ENCODE measurements at places on chromosomes 2 and 18.

GRCh38 chr2:176491172-176491904, 222.1 kb downstream of the MTX2 start:
- no peak for DNase-seq

- DNase-seq: no peak
Measured at GRCh38 chr2:18546567-18546966, 13.9 kb downstream of the RDH14 start.

DNA sequence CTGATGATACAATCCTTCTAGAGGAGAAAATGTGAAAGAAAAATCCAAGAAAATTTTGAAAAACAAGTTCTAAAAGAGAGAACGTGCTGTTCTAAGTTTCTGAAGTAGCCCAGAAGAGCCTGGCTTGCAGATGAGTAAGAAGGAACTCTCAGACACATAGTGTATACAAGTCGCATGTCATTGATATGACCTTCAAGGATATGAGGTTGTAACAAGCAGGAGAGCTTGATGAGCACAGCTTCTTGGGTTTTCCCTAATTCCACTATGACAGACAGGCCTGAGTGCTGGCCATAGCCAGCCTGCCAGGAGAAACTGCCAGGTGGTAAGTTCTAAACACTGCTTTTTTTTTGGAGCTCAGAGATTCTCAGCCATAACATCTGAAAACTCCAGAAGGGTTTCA, 235.7 kb upstream of the SIX2 start:
- DNase-seq: no peak

DNA sequence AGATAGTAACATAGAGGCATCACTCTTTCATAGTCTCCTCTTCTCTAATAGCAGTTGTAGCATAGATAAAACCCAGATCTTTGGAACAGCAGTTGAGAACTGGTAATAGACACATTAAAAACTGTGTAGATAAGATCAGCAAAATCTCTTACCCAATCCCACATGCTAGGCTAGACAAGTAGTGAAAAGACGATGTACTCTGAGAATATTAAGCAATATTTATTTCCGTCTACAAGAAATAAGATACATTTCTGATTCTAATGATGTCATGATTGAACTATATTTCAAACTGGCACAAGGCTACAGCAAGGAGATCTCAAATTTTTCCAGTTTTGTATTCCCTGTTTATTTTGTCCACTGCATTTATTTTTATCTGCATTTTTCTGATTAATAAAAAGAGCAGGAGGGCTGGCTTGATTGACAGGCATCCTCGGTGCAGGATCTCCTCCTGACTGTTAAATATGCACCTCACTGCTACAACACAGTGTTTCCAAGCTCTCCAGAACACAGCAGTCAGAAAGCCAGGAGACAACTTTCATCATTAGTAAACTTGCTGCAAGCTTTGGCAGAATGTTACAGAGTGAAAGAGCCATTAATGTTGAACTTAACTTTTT, 73.3 kb upstream of the ATIC start:
- DNase-seq: no peak

DNA sequence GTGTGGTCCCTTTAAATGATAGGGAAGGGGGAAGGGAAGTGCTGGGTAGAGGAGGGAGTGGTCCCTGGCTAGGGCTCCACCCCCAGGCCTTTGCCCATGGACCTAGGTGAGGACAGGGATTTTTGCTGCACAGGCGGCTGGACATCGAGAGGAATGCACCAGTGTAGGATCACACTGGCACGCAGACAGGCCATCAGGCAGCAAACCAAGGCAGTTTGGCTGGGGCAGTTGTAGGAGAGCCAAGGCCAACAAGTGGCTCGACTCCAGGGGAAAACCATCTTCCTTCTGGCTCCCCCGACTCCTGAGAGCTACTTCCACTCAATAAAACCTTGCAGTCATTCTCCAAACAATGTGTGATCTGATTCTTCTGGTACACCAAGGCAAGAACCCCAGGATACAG, 402.0 kb upstream of the LRRTM1 start:
- DNase-seq: no peak

- no peak for DNase-seq
Measured at GRCh38 chr2:219279916-219280516, 850 bp downstream of the DNAJB2 start.

DNA sequence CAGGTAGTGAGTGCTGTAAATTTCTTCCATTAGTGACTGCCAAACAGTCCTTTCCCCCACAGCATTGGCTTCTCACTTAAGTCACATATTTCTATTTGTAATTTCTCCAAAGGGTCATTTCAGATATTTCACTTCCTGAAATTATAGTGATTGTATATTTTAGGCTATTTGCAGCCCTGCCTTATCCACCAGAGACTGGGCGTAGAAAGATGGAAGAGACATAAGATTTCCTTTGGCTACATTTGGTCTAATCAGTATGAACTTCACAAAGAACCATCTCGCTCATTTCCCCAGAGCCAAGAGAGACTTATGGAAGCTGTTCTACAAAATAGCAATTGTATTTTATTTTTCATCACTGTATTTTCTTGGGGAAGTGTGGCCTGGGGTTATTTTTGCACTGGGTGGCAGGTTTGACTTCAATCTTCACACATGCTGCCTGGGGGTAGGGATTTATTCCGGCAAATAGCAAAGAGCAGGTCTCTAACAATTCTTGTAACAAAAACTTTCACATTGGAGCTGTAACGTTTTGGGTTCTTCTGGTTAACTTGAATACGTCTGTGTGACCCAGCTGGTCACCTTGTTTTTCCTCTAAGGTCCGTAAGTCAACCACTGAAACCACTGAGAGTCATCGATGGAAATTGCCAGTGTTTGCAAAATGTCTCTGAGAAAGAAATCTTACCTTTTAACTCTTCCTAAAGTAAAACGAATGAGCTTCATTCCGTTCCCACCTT, 170.6 kb upstream of the SERPINE2 start:
- DNase-seq: no peak

- no peak for DNase-seq
Measured at GRCh38 chr2:26185954-26186770, 13.3 kb downstream of the GAREM2 start.

- DNase-seq: no peak
Measured at GRCh38 chr2:171432206-171432968, 1.4 kb downstream of the METTL8 start.

- DNase-seq: no peak
Measured at GRCh38 chr2:241110607-241111439, 8.7 kb upstream of the MTERF4 start.

GRCh38 chr18:46917803-46918600, 600 bp downstream of the KATNAL2 start:
- no peak for DNase-seq

- no peak for DNase-seq
Measured at GRCh38 chr2:206979922-206980321, 40.6 kb downstream of the CPO start.

GRCh38 chr18:76978616-76979015, 154.0 kb downstream of the MBP start:
- no peak for DNase-seq

GRCh38 chr18:22169011-22169888, at the start of gene GATA6:
GATA6 (plus strand) TSS chr18:22169589; CDS start chr18:22171145, 1,556 bp downstream.
- DNase-seq: no peak

GRCh38 chr2:130837175-130837810, 579 bp downstream of the ARHGEF4 start:
- no peak for DNase-seq

- no peak for DNase-seq
Measured at GRCh38 chr2:4678927-4679326, 975.6 kb downstream of the DCDC2C start.

DNA sequence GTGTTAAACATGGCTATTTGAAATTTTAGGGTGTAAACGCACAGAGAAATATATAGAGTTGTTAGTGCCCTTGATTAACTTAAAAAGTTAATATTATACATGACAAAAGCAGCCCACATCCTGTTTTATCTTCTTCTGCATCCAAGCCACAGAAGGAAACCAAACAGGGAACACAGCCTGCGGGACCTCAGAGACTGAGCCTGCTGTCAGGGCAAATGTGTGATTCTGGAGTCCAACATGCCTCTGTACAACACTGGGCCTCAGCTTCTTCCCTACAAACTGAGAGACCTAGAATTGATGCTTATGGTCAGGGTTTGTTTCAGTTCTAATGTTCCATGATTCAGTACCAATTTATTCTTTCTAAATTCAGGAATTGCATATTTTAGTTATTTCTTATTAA, 404.7 kb downstream of the FBXO15 start:
- DNase-seq: no peak

GRCh38 chr2:25230198-25230947, 62.0 kb upstream of the POMC start:
- no peak for DNase-seq

DNA sequence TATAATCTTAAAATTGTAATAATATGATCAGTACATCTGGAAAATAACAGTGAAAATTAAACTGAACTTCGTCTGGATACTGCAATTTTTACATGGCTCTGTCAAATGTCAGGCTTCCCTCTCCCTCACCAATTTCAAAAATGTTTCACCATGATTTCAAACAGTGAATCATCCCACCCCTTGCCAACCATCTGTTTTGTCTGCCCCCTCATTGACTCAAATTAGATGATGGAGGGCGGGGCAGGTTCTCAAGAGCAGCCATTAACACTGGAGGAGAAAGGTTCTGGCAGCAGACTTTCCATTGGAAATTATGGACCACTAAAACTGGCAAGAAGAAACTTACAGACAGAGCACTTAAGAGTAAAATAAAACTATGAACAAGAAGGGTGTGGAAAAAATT, 1195.7 kb upstream of the ZEB2 start:
- DNase-seq: no peak

- DNase-seq: no peak
Measured at GRCh38 chr2:95719473-95720060, 127.8 kb downstream of the TRIM43 start.

DNA sequence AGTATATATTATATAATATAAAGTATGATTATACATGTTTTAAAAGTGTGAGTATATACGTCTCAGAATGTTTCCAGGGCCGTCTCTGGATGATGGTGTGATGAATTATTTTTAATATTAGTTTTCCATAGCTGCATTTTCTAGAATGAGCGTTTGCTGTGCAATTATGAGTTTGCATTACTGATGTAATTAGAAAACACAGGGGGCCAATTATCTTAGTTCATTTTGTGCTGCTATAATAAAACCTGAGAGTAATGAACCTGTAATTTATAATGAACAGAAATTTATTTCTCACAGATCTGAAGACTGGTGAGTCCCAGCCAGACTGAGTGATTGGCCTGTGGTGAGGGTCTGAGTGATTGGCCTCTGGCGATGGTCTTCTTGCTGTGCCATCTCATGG, 4.0 kb upstream of the HJURP start:
- DNase-seq: no peak

DNA sequence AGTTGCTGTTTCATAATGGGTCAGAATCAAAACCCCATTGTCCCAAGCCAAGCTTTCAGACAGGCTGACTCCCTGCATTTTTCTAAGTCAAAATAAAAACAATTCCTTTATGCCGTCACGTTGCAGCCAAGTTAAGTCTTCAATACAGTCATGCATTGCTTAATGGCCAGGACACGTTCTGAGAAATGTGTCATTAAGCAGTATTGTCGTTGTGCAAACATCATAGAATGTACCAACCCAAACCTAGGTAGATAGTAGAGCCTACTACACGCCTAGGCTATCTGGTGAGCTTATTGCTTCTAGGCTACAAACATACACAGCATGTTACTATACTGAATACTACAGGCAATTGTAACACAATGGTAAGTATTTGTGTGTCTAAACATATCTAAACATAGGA, 160.4 kb upstream of the FOSL2 start:
- DNase-seq: no peak

- no peak for DNase-seq
Measured at GRCh38 chr2:235820571-235820970, 326.7 kb downstream of the AGAP1 start.

DNA sequence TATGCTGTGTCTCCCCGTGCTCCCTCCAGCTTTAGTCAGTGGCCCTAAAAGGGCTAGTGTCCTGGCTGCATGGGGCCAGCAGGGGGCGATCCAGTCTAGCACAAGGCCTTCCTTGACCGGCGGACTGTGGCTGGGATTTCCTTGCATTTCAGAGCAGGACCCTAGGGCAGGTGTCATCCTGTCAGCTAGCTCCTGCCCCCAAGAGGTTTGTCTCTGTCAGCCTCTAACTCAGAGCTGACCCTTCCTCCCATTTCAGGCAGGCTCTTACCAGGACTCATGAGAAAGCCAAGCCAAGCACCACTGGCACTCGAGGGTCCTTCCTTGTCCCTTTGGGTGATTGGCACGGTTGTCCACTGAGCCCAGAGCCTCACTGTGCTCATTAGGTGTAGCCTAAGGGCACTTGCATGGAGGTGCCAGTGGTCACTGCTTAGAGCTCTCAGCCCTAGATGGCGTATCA, 140.3 kb downstream of the RPIA start:
- no peak for DNase-seq

- DNase-seq: no peak
Measured at GRCh38 chr18:34624551-34624950, 85.5 kb upstream of the DTNA start.

- no peak for DNase-seq
Measured at GRCh38 chr2:72803151-72803550, 22.7 kb downstream of the EXOC6B start.

DNA sequence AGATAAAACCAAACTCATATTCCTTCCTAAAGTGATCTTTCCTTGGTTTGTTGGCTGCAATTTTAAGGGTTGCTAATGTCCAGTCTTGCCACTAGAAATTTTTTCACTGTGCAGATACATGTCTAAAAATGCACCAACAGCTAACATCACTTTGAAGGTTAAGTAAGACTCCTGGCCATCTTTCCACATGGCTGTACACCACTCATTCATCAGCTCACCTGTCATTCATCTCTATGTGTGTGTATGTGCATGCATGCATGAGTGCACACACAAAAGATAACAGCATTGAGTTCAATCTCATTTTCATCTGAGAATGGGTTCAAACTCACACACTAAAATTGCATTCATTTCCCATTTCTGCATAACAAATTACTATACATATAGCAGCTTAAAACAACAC, 203.8 kb downstream of the PDE11A start:
- DNase-seq: no peak

GRCh38 chr18:35193316-35193715, 47.5 kb upstream of the ZNF397 start:
- DNase-seq: no peak

DNA sequence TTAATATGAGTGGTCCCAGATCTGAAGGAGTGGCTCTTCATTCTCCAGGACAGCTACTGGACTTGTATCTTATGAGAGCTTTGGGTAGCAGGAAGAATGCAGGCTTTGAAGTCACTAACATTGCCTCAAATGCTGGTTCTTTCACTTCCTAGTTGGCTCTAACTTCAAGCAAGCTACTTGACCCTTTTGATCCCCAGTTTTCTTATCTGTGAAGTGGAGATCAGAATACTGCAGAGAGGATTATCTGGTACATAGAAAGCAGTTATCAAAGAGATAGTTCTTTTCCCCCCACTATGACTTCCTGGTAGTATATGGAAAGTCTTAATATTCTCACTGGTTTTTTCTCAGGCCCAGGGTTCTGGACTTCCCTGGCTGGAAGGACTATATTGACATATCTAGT, 3.4 kb upstream of the PLCL1 start:
- no peak for DNase-seq
